ENCODE measurements at places on chromosomes 12 and 14.

DNA sequence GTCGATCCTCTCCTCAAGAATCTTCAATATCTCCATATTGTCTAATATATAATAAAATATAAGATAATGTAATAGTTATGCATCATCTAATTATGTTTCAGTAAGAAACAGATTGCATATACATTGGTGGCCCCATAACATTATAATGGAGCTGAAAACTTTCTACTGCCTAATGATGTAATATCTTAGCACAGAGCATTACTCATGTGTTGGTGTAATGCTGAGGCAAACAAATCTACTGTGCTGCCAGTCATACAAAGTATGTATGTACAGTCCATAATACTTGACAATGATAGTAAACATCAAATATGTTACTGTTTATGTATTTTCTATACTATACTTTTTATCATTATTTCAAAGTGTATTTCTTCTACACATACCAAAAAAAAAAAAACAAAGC is 128.7 kb downstream of the CPNE8 start:
- no peak for DNase-seq

- DNase-seq: no peak
Observed at GRCh38 chr12:68340404-68341270, 8.5 kb upstream of the MDM1 start.

DNA sequence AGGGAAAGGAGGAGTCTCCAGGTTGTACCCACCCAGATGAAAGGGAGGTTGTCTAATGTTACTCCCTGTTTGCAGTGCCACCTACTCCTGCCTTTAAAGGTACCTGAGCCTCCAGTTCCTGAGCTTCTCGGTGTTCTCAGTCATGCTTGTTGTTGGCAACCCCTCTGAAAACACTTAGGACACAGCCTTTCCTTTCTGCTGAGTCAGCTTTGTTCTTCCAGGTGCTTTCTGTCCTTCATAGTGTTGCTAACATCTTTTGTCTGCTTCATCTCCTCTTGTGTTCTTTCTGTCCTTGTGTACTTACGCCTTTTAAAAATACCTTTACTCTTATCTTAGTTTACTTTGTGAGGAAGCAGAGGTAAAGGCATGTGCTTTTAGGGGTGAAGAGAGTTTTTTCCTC is 97.0 kb upstream of the NEDD1 start:
- DNase-seq: no peak

GRCh38 chr12:3611860-3612703 is 121.1 kb downstream of the PRMT8 start:
- DNase-seq: no peak

DNA sequence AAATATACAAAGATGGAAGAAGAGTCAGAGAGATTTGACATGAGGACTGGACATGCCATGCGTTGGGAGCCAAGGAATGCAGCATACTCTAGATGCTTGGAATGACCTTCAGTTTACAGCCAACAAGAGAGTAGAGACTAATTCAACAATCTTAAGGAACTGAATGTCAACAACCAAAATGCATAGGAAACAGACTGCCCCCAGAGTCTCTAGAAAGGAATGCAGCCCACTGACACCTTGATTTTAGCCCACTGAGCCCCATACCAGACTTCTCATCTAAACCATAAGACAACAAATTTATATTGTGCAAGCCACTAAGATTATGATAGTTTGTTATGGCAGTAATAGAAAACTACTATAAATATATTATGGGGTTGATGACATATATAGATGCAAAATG is 611.2 kb downstream of the RPS29 start:
- no peak for DNase-seq

DNA sequence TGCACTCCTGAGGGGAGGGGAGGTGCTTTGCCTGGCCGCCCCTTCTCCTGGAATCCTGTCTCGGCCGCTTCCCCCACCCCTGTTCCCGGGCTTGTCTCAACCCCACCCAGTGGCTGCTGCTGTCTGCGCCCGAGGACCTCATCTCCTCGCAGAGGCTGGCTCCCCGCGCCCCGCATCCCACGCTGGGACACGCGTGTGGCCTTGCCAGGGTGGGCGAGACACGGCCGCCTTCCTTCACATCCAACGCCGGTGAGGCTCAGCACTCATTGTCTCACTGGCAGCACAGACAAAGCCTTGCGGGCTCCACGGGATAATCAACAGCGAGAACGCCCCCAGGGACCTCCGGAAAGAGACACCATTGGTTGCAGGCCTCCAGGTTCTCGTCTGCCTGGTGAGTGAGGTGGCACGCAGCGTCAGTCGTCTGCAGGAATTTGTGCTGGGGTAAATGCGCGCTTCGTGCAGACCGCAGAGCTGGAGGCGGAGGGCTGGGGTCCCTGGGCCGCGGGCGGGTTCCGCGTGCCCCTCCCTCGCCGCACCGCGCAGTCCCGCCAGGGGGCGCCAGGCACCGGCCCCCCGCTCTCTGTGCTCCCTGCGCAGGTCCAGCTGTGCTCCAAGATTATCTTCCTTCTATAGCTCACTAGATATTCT is 26.8 kb downstream of the CCDC177 start:
- DNase-seq: peak; percentile 69

DNA sequence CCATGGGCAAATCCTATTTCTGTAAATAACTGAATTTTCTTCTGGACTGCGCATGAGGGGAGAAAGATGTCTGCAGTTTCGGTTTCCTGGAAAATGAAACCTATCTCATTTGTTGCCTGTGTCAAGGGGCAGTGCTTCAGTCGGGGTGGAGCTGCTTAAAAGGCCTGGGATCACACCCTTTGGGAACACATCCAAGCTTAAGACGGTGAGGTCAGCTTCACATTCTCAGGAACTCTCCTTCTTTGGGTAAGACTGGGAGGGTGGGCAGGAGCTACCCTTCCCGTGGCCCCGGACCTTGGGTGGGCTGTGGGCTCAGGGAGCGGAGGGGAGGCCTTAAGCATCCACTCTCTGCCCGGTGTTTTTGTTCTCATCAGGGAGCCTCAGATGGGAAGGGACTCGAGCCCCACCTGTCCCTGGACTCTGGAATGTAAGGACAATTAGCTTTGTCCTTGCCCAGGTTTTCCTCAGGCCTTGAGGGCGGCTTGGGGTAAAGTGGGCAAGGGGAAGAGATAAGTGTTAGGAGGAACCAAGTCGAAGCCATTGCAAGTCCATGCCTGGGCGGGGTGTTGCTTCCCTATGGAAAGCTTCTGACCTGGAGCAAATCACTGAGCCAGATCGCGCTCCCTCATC is at the start of gene IFI27:
Gene IFI27 (plus strand): TSS at position 185 of the 630 bp plus-strand sequence.
- no peak for DNase-seq

DNA sequence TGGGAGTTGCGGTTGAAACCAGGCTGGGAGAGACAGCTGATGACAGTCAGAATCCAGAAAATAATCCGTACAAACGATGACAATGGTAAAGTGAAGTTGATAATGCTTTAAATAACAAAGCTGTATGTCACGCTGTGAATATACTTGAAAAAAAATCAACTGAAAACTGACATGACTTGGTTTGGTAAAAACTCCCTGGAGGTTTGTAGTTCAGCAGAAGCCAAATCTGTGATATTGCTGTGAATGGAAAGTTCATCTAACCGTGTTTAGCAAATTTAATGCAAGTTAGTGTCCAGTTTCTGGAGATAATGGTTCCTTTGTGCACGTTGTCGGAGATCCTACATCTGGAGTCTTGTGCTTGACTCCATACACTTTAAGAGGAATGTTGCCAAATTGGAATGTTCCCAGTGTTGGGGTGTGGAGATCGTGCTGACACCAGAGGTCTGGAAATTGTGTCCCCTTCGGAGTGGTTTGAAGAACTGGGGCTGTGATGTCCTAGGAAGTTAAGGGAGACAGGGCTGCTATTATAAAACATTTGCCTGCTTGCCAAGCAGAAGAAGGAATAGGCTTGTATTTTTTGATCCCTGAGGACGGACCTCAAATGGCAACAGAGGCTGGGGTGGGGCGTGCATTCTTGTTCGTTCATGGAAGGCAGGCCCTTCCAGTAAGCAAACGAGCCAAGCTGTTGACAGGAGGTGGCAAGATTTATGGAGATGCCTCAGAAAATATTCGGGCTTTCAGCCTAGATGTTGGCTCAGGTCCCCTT is 30.6 kb downstream of the PPFIBP1 start:
- no peak for DNase-seq

GRCh38 chr12:104669851-104670337 is 213.1 kb downstream of the CHST11 start:
- peak; percentile 70 for DNase-seq

DNA sequence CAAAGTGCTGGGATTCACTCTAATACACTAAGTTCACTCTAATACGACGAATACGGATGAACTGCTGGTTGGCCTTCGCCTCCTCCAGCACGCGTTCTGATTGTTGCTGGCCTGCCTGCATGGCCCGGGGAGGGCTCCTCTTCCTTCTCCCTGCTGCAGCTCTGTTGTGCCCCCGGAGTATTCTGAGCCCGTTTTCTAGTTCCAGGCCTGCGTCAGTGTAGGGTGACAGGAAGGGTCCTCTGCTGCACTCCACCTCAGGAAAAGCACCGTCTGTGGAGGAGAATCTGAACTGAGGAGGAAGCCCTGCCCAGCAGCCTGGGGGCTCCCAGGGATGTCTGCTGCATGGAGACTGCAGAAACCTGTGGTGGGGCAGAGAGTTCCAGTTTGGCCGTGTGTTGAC is 44.4 kb downstream of the DDX51 start:
- no peak for DNase-seq

GRCh38 chr12:6166808-6167207 is 33.4 kb upstream of the CD9 start:
- DNase-seq: no peak

DNA sequence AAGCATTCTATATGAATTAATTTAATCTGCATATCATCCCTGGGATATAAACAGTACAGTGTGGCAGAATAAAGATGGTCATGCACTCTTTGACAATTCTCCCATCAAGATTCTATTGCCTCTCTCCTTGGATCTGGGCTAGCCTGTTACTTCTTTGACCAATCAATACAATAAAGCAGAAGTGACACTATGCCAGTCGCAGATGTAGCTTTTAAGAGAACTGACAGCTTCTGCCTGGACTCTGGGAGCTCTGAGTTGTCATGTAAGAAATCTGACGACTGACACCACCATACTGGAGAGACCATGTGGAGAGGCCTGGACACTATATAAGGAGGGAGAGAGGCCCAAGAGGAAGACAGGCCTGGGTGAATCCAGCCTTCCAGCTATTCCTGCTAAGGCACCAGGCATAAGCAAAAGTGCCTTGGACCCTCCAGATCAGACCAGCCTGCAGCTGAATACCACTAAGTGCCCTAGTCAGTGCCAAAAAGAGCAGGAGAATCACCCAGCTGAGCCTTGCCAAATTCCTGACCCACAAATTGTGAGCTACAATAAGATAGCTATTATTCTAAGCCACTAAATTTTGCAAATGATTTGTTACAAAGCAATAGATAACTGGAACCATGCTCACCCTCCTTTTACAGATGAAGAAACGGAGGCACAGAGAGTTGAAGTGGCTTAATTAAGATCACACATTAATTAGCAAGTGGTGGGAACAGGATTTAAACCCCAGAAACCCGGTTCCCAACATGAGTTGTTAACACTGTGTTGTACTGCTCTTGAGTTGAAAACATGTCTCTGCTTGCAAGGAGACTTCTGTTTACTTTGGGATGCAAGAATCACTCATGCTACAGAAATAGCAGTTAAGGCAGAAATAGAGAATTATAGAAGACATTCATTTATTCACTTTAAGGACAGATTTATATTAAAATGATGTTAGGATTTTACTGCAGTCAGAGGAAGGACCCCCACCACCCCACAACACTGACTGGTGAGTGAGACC is 84.6 kb downstream of the RIN3 start:
- DNase-seq: no peak

- DNase-seq: no peak
Observed at GRCh38 chr12:129530517-129530916, 373.3 kb downstream of the TMEM132D start.

DNA sequence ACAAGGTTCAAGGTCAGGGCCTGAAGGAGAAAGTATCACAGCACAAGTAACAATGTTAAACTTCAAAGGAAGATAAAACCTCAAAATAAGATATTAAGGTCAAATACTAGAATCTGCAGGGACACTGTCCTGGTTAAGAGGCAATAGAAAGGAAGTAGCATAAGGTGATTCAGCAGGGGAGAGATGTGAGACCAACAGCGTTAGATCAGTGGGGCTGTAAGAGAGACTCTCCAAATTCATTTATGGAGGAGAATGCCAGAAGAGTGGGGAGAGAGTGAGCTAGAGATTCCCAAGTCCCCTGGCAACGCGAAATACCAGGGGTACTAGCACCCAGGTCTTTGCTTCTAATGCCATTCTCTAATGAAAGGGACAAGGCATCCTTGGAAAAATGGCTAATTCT is 610.9 kb downstream of the DIO2 start:
- DNase-seq: no peak

GRCh38 chr12:87425942-87426554 is 603.2 kb downstream of the C12orf50 start:
- DNase-seq: no peak

DNA sequence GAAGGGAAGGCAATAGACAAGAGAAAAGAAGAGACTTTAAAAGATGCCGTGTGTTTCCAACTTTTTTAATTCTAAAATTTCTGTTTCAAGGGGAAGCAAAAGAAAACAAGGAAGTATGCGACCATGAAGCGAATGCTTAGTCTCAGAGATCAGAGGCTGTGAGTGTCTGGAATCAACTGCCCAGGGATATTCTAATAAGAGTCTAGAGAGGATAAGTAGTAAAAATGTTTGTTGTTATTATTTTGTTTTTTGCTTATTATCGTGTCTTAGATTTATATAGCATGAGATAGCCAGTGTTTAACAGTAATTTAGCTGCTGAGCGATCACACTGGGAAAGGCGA is 421 bp downstream of the FCF1 start:
- no peak for DNase-seq

DNA sequence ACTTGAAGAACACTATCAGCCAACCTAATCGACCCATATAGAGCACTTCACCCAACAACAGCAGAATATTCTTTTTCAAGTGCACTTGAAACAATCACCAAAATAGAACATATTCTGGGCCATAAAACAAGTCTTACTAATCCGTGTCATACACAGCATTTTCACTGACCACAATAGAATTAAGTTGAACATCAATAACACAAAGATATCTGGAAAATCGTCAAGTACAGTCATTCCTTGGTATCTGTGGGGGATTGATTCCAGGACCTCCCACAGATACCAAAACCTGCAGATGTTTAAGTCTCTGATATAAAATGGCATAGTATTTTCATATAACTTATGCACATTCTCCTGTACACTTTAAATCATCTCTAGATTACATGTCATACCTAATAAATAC is 295.7 kb downstream of the BCL11B start:
- no peak for DNase-seq

- DNase-seq: no peak
Observed at GRCh38 chr14:70283156-70283555, 76.3 kb downstream of the COX16 start.

All from GM13976 (cell line).